ENCODE measurements at places on chromosomes 12 and 14.

- no peak for DNase-seq
Measured at GRCh38 chr14:105460116-105460515, 14.5 kb upstream of the CRIP2 start.

GRCh38 chr14:73977896-73978295 lies 27.8 kb downstream of the COQ6 start:
- no peak for DNase-seq

GRCh38 chr12:89517720-89518119 lies 6.9 kb downstream of the GALNT4 start:
- DNase-seq: no peak

DNA sequence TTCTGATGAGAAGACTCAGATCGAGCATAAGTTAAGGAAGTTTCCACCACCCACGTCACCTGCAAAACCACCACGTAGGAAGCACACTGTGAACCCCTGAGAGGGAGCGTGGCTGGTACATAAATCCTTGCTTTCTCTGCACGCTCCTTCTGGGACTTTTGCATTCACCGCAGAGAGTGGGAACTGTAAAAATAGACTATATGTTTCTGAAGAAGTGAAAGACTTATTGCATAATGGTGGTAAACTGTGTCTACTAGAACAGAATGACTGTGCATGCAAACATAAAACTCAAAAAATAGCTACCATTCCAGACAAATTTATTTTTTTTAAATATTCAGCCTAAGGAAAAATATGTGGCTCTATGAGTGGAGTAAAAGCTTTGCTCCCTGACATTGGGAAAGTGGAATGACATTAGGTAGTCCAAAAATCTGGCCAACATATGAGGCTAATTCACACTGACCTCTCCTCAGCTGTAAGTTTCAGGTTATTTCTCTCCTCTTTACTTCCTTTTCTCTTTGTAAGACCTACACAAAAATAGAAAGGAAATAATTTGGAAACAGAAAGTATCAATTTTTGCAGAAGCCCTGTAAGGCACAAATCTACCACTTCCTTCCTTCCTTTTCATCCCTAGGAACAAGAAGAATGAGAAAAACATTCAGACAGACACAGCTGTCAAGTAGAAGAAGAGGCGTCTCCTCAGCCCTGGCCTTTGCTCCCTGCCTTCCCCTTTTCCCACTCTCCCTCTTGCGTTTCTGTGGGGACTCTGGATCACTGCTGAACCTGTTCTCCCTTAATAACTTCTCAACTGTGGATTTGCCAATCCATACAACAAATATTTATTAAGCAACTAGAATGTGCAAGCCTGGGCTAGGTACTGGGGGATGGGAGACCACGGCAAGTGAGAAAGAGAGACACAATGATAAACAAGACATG lies 264.3 kb upstream of the FOXN3 start:
- peak; percentile 57 for DNase-seq

- DNase-seq: no peak
Measured at GRCh38 chr12:45895961-45896360, 94.4 kb downstream of the SCAF11 start.

DNA sequence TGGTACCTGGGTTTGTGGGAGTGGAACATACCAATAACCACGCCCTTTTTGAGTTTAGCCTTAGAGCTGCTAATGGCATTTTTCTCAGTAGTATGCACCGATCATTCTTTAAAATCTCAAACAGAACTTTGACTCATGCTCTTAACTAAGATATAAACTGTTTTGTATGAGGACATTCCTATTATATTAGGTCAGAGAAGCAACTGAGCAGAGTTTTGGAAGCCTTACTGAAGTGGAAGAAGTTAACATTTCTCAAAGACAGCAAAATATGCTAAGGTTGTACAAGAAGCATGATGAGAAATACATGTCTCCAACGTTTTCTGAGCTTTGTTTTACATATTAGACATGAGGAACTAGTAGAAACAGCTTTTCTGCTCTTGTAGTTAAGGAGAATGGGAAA lies 819.2 kb downstream of the FSCB start:
- DNase-seq: no peak

DNA sequence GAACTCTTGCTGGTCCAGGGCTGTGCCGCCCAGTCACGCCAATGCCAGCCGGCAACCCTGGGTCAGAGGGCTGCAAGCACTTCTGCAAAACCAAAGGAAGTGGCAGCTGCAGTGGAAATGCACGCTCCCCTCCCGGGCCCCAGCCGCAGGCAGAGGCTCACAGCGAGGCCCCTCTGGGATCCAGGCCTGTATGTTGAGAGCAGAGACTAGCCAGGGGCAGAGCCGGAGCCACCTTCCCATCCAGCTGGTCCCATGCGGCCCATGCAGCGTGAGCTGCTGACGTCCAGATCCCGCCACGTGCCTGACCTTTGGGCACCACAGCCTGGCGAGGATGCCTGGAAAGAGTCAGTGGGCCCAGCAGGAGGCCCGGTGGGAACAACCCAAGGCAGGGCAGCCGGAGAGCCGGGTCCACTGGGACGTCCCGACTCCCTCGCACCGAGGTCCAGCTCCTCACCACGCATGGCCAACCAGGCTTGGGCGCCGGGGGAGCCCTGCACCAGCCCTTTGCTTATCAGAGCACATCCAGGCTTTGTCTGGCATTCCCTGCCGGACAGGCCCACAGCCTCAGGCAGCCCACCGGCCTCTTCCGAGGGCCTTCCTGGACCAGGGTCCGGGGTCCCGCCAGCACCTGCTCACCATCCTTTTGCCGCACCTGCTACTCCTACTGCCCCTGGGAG lies 4.3 kb downstream of the GPR132 start:
- peak; percentile 80 for DNase-seq

DNA sequence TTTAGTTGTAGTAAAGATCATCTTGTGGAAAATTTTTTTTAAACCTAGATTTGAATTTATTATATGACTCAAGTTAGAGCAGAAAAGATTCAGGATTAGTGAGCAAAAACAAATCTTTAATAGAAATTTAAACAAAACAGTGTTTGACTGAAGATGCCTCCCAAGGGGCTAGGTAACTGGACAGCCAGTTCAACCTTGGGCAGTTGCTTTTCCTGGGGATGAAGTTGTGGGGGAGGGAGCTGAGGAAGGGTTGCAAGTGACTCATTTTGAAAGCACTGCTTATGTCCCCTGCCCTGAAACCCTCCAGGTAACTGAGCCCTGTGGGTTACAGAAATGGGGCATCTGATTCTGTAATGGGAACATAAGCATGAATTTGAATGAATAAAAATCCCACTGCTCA lies 13.1 kb downstream of the CFAP54 start:
- DNase-seq: peak; percentile 51

DNA sequence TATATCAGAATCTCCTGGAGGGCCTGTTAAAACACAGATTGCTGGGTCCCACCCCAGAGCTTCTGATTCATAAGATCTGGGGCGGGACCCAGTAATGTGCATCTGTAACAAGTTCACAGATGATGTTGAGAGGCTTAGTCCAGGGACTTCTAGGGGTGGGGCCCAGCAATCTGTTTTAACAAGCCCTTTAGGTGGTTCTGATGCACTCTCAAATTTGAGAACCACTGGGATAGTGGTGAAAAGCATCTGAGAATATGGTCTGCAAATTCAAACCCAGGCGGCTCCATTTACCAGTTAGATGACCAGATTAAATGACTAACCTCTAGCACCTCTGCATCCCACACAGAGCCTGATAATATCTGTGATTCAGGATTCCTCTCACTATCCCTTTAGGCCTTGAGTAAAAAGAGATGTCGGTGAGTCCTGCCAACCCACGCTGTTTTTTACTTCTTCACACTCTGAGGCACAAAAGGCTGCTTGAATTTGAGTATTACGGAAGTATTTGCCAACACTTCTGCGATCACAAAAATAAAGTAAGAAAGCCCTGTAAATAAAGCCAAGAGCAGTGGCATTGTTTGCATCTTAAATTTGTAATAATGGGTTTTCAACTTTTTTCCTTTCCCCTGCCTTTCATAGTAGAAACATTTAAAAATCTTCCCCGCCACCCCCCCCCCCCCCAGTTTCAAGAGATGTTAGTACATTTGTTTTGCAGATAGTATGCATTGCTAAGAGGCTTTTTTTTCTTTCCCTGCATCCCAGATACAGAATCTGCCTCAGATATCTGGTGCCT lies 1.8 kb upstream of the FRS2 start:
- DNase-seq: no peak

Measured in activated CD8-positive, alpha-beta memory T cell treated with anti-CD3 and anti-CD28 coated beads, Interleukin-2, amount 10 ng/mL, durations not matched to agents 7 days and 5 days (primary cell).